ENCODE measurements at places on chromosomes 5 and 9. TPM values are rescaled to one million over a fixed set of nuclear protein-coding genes. Genes with fewer than 3 reads are reported as not detected.

ARHGEF39 gene
- 32.8 TPM for total RNA-seq

DNA sequence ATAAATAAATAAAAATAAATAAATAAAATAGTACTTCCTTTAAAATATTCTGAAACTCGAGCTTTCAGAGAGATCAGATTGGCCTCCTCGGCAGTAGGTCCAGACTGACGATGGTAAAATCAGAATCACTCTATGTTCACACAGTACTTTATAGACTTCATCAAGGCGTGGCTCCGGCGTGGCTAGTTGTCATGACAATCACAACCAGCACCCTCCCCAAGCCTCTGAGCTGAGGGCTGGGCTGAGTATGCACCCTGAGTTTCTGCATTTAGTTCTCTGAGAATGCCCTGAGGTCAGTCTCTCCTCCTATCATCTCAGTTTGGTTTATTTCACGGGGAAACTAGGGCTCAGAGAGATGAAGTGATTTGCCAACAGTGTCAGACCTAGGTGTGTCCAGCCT, 43.3 kb upstream of the BARHL1 start:
- DNase-seq: no peak

SERINC5 gene
- total RNA-seq: 226 TPM

C9orf153 gene
- not detected for total RNA-seq

DNA sequence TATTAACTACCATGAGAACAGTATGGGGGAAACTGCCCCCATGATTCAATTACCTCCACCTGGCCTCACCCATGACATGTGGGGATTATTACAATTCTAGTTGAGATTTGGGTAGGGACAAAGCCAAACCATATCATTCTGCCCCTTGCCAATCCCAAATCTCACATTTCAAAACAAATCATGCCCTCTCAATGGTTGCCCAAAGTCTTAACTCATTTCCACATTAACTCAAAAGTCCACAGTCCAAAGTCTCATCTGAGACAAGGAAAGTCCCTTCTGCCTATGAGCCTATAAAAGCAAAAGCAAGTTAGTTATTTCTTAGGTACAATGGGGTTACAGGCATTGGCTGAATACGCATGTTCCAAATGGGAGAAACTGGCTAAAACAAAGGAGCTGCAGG, 180.7 kb upstream of the CDH12 start:
- no peak for DNase-seq

- DNase-seq: no peak
These were observed 3.3 kb upstream of the IRX1 start for GRCh38 chr5:3592298-3592697.
